Mesenteric fat pad (tissue), 1 donor: ENCODE measurements at places on chromosomes 3 and 15. TPM values are rescaled to one million over a fixed set of nuclear protein-coding genes. Genes with fewer than 3 reads are reported as not detected.

The GPR27 gene
- total RNA-seq, result 1.5 TPM

GRCh38 chr3:177306252-177306651 is 109.0 kb upstream of the TBL1XR1 start:
- no peak for DNase-seq

GRCh38 chr3:53536282-53536681 is 41.9 kb downstream of the CACNA1D start:
- no peak for DNase-seq

DNA sequence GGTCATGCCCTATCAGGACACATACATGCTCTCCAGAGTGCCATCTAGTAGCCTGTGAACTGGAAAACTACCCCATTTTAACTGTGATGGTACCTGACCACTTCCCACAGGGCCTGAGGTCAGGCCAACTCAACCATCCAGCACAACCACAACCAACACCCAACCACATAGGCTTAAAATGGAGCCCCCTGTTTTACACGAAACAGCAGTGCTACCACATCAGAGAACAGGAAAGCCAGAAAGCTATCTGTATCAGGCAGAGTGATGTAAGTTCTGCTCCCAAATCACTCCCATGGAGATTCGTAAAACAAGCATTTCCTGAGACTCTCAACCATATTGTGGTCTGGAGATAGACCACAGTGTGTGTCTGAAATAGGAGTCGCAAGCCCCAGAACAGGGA is 1017.3 kb upstream of the EPHA6 start:
- DNase-seq, result no peak

DNA sequence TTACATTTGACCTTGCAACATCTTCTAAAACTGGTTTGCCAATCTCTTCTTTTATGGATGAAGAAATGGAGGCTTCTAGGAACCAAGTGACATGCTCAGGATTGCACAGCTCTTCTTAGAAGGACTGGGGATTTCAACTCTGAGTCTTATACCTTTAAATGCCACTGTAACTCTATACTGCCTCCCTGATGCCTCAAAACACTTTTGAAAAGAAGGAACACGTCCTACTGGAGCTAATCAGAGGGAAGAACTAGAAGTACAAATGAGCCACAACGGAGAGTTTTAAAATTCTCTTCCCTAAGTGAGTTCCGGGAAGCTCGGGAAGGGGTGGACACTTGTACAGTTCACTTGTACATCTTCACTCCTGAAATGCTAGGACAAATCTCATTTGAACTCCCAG is 949 bp upstream of the MITF start:
- no peak for DNase-seq
